Adipocyte (in vitro differentiated cells): ENCODE measurements at places on chromosomes 2 and 18.

DNA sequence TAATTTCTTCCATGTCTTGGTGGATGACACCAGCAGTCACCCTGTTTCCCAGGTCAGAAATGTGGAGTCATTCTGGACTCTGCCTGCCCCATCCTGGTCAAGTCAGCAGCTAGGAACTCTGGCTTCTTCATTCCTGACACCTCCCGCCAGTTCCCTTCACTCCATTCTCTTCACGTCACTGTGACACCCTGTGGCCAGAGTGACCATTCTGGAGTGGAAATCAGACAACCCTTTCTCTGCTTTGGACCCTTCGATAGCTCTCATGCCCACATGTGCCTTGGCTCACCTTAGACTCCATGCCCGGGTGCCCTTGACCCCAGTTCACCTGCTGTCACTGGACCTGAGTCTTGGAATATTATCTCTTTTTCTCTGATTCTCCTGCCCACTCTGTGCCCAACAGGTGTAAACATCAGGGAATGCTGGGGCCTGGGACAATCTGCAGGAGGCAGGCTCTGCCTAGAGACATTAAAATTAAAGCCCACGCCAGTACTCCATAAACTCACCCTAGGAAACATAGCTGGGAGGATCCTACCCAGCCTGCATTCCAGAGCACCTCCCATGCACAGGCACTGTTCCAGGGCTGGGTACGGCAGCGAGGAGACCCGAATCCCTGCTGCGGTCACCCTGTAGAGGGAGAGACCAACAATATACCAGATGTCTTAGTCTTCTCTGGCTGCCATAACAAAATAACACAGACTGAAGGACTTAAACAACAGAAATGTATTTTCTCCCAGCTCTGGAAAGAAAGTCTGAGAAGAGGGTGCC is 41.1 kb upstream of the FAHD2A start:
- DNase-seq = no peak

DNA sequence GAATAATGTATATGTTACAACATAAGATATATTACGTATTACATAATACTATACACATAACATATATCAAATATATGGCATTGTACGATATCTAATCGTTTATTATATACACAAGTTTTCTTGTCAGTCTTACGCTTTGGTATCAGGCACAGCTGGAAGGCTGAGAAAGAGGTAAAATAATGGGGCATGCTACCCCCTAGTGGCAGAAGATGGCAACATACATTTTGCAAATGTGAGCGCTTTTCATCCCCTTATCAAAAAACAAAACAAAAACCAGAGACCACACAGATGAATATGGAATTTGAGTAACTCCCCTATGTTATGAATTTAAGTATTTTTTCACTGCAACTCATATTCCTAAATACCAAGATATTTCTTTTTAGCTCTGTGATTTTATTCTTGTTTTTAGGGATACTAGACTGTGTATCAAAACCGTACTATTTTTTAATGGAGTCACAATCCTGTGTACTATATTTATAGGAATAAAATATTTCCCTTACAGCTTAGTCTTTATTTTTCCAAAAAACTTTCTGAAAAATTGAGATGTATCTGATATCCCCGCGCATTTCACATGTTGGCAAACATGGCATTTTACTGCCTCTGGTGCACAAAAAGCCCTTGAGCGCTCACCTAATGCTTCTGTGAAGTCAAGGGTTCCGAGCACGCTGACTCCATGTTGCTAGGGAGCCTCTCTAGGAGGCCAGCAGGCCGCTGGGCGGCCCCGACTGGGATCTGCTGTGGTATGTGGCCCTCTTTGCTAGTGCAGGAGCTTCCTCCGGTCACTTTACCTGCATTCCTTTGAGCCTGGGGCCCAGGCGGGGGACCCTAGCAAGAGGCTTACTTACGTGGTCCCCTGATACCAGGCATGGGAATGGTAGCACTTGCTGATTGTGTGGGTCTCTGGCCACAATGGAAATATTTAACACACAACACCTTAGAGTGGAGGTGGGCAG is 62.5 kb downstream of the SLC4A3 start:
- peak; percentile 77 for DNase-seq

- peak; percentile 52 for DNase-seq
These were observed 2.4 kb downstream of the FBXO11 start for GRCh38 chr2:47903781-47904490.

GRCh38 chr18:76491473-76491775 is 3.6 kb downstream of the ZNF516 start:
- DNase-seq = peak; percentile 80

- no peak for DNase-seq
These were observed 8.3 kb upstream of the KLF11 start for GRCh38 chr2:10035053-10035422.

DNA sequence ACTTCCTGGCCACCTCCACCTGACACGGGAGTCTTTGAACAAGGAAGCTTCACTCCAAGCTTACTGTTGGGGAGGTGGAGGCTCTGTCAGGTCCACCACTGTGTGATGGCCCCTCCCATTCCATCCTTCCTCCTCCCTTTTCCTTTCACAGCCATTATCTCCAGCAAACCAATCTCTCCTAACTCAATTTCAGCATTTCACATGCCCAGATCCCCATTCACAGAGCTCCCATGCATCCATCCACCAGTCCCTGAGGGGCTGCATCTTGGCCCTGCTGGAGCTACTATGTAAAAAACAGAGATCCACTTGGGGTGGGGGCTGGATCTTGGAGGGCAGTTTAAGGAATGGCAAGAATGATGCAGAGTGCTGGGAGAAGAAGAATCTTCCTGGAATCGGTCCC is 129.0 kb upstream of the COPS8 start:
- no peak for DNase-seq

GRCh38 chr2:48268671-48269070 is 261.3 kb upstream of the STON1 start:
- no peak for DNase-seq

DNA sequence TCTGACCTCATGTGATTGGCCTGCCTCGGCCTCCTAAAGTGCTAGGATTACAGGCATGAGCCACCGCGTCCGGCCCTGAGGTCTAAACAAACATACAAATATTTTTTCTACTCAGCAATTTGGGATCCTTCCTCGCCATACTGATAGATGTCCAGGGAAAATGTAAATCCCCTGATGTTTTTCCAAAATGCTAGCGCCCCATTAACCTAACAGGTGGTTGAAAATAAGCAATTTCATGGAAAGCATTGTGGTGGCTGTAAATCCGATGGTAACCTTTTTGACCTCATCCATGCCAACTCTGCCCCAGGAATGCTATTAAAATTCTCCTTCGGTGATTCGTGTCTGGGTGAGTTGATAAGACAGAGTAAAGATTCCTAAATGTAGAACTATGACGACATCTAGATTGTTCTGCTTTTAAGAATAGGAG is 19.3 kb downstream of the GEMIN6 start:
- DNase-seq = no peak

GRCh38 chr18:61466736-61467135 is 133.5 kb downstream of the CDH20 start:
- no peak for DNase-seq

GRCh38 chr2:132883430-132883829 is 213.4 kb upstream of the LYPD1 start:
- no peak for DNase-seq

DNA sequence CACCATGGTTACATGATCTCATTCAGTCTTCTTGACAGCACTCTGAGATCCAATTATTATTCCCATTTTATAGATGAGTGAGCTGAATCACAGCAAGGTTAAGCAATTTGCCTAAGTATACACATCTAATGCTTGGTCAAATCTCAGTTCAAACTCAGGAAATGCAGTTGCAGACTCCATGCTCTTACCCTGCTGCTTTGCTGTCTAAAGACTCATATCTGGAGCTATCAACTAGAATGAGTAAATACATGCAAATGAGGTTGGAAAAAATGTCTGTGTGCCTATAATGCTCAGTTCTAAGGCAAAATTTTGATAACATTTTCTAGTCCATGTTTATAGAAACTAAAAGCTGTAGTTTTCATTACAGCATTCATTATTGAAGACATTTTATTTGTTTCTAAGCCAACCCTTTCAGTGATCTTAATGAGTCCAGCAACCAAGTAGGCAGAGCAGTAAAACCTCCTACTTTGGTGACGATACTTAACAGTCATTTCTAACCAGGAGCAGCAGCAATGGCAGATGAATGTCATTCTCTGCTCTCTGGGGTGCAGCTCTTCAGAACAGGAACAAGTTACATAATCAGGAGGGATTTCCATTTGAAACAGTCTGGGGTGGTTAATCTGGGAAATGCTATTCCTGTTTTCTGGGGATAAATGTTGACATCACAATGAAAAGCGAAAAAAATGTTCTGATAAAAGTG is 396.8 kb upstream of the UBE2E3 start:
- no peak for DNase-seq

DNA sequence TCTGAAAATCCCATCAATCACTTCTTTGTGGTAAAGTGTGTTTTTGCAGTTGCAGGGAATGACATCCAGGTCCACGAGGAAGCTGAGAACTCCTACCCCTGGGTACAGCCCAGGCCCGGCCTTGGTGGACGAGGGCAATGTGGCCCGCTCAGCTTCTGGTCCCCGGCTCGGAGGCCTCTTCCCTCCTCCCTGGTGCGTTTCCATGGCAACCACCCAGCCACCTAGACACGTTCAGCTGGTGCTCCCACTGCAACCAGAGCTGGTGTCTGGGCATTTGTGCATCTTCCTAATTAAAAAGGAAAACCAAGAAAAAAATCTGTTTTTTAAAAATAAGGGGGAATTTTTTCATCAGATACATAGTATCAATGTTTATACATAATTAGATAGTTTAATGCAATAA is 603.6 kb upstream of the SALL3 start:
- no peak for DNase-seq

DNA sequence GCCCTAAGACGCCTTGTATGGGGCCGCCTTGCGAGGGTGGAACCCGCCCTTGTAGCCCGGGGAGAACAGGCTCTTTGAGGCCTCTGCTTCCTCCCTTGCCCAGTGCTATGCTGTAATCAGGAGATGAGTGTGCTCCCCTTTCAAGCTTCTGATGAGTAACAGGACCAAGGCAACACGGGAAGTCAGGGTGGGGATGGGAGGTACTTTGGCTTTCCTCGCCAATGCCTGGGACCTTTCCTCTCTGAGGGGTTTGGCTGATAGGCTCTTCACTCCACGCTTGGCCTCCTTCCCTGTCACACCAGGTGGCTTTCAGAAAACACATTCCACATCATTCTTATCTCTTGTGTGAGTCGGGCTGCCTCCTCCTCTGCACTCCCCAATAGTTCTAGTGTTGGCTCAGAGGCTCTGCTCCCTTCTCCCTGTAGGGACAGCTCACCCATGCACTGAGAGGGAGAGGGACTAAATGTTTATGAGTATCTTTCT is 223.7 kb upstream of the TRIB2 start:
- DNase-seq = peak; percentile 38

DNA sequence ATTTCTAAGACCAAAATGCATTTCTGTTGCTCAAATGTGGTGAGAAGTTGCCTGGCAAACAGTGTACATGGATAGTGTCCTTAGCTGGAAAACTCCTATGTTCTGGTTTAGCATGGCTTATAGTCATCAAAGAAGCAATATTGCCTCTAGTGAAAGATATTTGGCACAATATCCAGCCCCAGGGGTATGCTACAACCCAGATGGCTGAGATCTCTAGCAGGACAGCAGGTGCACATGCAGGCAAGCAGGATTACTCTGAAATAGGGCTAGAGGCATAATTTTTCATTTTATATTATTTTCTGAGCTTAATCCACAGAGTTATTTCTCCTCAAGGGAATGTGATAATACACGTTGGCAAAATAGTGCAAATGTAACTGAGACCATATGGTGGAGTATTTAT is 34.0 kb downstream of the CCDC195 start:
- DNase-seq = no peak

DNA sequence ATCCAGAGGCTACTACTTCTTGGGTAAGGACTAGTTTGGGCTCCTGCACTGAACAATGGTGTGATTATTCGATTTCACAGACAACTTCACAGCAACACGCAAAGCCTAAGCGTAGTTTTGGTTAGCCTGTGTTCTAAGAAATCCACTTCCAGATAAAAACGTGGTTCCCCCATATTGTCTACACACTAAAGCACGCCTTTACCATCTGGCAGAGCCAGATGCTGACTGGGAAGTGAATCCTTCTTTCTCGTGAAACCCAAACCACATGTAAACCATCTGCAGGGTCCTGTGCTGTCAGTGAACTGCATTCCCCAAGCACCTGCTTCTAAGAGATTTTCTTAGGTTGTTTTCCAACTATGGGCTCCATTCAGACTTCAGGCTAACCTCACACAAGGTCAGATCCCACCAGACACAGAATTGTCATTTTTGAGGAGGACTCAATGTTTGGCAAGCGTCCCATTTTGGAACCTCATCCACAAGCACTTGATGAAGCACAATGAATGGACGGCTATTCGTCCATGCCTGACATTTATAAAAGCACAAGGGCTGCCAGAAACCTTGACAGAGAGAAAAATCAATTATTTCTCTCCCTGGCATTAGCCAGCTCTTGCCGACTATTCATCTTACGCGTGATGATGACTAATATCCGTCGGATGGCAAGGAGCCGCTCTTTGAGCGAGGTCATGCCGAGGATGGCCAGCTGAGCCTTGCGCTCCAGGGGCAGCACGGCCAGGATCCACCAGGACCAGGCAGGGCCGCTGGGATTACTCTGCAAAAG is 38.4 kb downstream of the LONRF2 start:
- DNase-seq = no peak

- peak; percentile 54 for DNase-seq
These were observed 52.8 kb downstream of the TMEM178A start for GRCh38 chr2:39718483-39718882.

- no peak for DNase-seq
These were observed 15.4 kb upstream of the CAVIN2 start for GRCh38 chr2:191862156-191862775.

DNA sequence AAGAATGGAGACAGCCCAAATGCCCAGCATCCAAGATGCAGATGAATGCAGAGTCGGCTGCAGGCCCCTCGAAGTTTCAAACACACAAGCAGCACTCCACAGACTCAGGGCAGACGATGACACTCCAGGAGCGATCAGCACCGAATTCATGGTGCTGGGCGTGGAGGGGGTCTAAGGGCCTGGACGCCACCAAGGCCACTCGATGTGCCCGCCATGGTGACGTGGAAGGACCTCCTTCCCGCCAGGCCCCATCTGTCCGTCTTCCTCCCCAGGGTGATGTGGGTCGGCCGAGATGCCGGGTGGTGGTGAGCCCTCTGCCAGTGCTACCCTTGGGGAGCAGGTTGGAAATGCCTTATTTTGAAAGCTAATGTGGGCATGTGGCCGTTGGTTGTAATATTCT is 9.4 kb downstream of the KIF1A start:
- DNase-seq = no peak

- DNase-seq = no peak
These were observed 36.4 kb downstream of the FOXI3 start for GRCh38 chr2:88416016-88416663.

DNA sequence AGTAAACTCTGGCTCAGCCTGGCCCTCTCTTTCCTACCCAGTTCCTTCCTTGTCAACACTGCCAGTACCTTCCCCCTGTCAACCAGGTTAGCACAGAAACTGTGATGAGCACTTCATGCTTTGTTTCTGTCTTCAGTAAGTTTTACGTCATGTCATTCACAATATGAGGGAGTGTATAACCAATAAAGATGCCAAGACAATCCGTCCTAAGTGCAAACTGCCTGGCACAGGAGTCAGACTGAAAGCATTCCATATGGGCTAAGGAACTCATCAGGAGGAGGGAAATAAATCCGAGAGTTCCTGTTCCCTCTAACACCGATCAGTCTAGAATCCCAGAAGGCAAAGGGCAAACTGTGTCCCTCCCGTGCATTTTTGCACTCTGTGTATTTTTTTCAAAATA is 507.2 kb downstream of the CMPK2 start:
- DNase-seq = no peak

- DNase-seq = peak; percentile 48
These were observed 9.8 kb downstream of the CAVIN2 start for GRCh38 chr2:191836853-191837769.

GRCh38 chr18:55605733-55606338 is 17.8 kb upstream of the TCF4 start:
- DNase-seq = no peak
